ENCODE measurements at places on chromosomes 6 and 20. TPM values are rescaled to one million over a fixed set of nuclear protein-coding genes. Genes with fewer than 3 reads are reported as not detected.
A peak's percentile ranks its signal among the peaks of the same experiment; 100 is the strongest.

DNA sequence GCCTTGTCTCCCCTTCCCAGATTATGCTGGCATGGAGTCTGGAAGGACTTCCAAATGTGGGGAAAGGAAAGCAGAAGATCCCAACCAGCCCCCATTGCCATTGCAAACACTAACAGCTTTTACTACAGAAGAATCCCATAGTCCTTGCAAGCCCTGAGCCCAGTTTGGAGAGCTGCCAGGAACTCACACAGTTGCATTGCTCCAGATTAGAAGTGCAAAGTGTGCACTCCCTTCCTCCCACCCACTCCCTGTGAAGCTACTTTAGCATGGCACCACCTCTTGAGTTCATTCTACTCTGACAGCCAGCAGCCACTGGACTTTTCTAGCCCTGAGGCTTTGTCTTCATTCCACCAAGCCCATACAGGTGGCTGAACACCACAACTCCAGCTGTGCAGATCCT, 67.6 kb downstream of the SLC22A2 start:
- no peak for DNase-seq

DNA sequence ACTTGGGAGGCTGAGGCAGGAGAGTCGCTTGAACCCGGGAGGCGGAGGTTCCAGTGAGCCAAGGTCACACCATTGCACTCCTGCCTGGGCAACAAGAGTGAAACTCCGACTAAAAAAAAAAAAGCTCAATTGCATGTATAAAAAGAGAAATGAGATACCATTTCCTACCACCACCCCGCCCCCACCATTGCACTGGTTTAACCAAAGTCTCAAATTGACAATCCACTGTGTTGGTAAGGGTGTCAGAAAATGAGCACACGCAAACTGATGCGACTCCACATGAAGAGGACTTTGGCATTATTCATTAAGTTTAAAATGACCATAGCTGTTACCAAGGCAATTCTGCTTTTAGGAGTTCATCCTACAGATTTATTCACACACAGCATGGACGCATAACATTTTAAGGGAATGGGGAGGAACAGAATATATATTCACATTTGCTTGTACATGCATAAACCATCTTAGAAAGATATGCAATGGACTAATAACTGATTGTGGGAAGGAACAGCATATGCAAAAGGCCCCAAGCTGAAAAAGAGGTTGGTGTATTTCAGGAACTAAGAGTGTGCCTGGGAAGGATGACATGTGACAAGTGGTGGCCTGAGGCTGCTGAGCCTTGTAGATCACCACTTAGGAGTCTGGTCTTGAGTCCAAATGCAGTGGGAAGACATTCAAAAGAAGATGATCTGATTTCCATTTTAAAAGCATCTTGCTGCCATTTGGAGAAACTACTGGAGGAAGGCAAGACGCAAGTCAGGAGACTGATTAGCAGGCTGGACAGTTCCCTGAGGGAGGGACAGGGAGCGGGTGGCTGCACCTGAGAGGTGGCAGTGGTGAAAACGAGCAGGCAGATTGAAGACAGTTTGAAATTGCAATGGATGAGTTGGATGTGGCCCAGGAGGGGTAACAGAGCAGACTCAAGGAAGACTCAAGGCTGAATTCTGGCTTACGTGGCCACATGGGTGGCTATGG, 37.2 kb upstream of the PTPN1 start:
- no peak for DNase-seq

GRCh38 chr20:33576432-33577125, 85.5 kb upstream of the C20orf144 start:
- DNase-seq = no peak

GRCh38 chr6:12911427-12911826, 194.9 kb downstream of the PHACTR1 start:
- DNase-seq = peak; percentile 24

- no peak for DNase-seq
Observed at GRCh38 chr20:39850821-39851330, 838.2 kb downstream of the MAFB start.

GRCh38 chr20:63027922-63028389, 21.2 kb upstream of the BHLHE23 start:
- DNase-seq = peak; percentile 66

GRCh38 chr20:62820962-62821725, 4.3 kb downstream of the COL9A3 start:
- no peak for DNase-seq

GRCh38 chr6:106048336-106048735, 37.8 kb upstream of the PRDM1 start:
- DNase-seq = no peak

- no peak for DNase-seq
Observed at GRCh38 chr6:157035546-157035945, 258.4 kb downstream of the ARID1B start.

DNA sequence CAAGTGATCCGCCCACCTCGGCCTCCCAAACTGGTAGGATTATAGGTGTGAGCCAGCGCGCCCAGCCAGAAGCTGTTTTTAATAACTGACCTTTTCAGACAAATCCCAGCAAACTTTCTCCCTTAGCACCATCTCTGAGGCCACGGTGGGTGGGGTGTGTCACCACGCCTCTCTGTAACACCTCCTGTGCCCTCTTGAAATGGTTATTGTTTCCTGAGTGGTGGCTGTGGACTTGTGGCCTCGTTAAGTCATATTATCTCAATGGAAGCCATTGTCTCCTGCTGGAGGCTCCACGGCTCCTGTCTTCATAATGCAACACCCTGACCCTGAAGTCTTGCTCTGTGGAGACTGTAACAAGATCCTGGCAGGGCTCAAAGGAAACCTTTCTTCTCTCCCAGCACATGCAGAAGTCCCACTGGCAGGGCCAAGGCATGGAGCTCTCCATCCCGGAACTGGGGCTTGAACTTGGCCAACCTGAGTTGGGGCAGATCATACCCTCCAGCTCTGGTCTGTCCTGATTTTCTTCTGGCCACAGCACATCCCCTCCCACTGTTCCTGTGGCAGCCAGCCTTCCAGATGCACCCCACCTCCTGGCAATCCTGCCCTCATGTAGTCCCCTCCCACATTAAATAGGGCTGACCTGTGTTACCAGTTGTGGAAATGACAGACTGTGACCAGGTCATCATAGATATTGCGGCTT, 81.1 kb downstream of the SNX5 start:
- no peak for DNase-seq

- peak; percentile 75 for DNase-seq
Observed at GRCh38 chr6:149334201-149334600, 16.7 kb downstream of the TAB2 start.

DNA sequence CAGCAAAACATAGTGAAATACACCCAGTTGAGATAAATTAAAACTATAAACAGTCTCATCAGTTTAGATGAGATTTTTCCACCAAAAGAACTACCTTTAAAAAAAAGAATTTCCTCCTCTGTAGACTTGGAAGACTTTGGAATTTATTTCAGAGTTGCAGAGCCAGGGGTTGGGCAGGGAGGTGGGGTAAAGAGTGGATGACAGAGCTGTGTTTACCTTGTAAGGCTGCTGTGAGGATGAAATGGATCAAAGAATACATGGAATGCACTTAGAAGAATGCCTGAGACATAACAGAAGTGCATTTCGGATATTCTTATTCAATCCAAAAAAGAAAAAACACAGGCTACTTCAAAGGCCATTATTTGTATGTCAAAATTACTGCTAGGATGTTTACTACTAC, 6.4 kb upstream of the LY86 start:
- DNase-seq = no peak

- no peak for DNase-seq
Observed at GRCh38 chr6:56440551-56440981, 193.2 kb upstream of the COL21A1 start.

DNA sequence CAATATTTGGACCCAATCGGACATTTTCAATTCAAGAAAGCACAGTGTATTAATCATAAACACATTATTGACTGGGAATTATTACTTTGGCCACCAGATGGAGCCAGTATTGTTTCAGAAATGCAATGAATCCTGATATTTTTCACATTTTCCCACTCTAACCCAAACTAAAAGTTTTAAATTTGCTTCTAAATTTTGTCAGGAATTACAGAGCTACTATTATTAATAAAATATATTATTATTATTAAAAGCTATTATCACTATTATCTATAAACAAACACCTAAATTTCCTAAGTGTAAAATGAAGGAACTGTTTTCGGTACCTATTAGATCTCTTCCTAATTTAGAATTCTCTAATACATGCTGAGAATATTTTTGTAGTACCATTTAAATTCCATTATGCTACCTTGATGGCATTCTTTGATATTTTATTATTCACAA, 245.3 kb downstream of the OGFRL1 start:
- peak; percentile 21 for DNase-seq

DNA sequence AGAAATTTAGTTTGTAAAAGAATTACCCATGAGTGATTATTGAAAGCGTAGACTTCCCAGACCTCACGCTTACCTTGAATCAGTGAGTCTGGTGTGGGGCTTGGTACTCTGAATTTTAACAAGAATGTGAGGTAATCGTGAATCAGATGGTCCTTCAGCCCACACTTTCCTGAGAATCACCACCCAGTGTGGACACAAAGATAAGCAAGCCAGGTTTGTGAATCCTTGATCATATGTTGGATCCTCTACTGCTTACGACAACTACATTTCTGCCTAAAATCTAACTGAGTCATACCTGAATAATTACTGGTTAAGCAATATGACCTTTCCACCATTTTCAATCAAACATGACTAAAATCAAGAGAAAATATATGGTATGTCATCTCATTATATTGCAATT, 589.3 kb downstream of the TFAP2A start:
- peak; percentile 62 for DNase-seq

- DNase-seq = no peak
Observed at GRCh38 chr6:13319891-13320564, 8.3 kb downstream of the TBC1D7 start.

GRCh38 chr20:33685328-33686099, 671 bp downstream of the E2F1 start:
- peak; percentile 47 for DNase-seq

- peak; percentile 66 for DNase-seq
Observed at GRCh38 chr6:139027620-139028182, 844 bp upstream of the ABRACL start.

HLA-DQA2 gene
- not detected for total RNA-seq

NFS1 gene
- total RNA-seq = 29.5 TPM

POU3F2 gene
- 0.63 TPM for total RNA-seq

PSORS1C1 gene
- 1.5 TPM for total RNA-seq

SLC17A3 gene
- total RNA-seq = not detected

RNF182 gene
- 8.7 TPM for total RNA-seq

EYS gene
- total RNA-seq = not detected
